Suppressor macrophage (primary cell): ENCODE measurements at places on chromosomes 7 and 10.

- DNase-seq, result no peak
Observed at GRCh38 chr10:132365102-132365501, 31.9 kb upstream of the PWWP2B start.

DNA sequence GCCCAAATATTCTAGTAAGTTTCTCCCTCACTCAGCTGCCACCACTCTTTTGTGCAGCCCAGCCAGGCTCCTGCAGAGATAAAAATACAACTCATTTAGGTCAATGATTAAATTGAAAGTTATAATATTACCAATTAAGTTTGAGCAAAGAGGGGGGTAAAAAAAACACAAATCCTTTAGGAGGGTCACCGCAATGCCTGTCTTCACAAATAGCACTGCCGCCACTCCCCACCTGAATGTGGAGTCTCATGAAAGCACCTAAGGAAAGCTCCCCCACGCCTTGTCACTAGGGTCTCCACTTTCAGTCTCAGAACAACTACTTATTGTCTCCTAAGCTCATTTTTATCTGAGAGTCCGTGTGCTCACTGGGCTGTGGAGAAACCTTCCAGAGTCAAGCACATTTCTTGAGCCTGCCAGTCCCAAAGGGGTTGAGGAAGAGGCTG is 148.7 kb downstream of the FGFR2 start:
- no peak for DNase-seq

DNA sequence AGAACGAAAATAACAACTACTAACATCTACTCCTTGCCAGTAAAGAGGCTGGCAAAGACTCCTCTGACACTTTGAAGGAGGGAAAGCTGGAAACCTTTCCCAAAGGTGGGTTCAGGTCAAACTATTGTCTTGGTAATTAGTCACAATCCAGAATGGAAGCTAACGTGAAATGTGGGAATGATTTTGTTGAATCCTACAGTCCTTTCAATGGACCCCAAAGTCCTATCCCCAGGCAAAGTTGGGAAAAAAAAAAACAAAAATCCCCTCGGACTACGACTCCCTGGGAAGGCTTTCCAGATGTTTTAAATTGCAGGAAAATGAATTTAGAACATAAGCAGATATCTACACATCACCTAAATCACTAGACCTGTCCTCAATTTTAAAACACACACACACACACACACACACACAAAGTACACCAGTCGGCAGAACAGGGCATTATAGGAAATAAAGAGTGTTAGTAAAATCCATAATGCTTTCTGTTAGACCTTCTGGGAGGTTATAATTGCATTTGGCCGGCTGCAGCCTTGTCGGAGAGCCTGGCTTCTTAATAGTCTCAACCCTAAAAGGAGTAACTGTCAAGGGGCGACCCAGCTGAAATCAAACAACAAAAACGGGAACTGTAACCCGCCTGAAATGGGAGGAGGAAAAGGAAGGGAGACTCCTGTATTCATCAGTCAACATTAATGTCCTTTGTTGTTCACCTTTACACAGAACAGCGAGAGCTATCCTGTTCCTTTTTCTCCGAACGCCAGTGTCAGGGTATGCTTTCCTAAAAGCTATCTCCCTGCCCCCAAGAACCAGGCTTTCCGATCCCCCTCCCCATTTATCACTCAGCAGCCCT is 1.5 kb downstream of the DOCK4 start:
- DNase-seq, result peak; percentile 75

DNA sequence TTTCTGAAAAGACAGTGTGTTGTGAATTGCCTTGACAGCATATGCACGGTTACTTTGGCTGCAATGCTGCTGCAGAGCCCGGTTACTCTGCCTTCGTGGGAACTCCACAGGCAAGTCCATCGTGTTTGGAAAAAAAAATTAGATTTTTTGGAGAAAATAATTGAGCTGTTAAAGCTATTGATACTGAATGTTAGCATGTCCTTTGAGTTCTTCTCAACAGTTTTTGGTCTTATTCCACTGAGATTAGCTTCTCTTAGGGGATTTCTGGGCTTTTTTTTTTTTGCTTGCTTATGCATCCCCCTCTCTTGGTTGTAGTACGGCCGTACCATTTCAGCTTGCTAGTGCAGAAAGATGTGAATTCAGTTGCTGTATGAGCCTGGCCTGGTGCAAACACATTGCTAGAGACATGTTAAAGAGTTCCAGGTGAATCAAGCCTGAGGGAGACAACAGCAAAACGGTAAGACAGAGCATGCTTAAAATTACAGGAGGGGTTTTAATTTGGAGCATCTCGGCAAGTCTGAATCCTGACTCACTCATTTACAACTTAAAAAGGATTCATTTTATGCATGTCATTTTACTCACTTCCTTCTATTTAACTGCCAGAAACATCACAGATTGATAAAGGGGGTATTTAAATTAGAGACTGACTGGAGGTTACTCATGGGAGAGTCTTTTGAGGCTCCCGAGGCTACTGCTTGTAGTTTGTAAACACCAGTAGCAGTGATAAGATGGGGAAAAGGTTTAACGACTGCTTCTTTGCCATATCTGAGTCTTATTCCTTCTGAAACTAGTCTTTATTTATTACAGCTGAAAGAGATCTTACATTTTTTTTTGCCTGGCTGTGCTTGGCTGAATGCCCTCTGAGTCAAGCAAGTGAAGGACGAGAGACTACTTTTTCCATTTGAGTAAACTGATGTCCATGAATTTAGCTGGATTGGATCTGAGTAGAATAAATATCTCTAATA is 113.7 kb downstream of the CDK14 start:
- no peak for DNase-seq

GRCh38 chr10:33132626-33133025 is 174.6 kb upstream of the ITGB1 start:
- no peak for DNase-seq

GRCh38 chr10:113293167-113293566 is 259.7 kb upstream of the HABP2 start:
- no peak for DNase-seq
